ENCODE measurements at places on chromosomes 16 and 17.

GRCh38 chr16:7325834-7326233 is 6.8 kb upstream of the RBFOX1 start:
- DNase-seq = no peak

DNA sequence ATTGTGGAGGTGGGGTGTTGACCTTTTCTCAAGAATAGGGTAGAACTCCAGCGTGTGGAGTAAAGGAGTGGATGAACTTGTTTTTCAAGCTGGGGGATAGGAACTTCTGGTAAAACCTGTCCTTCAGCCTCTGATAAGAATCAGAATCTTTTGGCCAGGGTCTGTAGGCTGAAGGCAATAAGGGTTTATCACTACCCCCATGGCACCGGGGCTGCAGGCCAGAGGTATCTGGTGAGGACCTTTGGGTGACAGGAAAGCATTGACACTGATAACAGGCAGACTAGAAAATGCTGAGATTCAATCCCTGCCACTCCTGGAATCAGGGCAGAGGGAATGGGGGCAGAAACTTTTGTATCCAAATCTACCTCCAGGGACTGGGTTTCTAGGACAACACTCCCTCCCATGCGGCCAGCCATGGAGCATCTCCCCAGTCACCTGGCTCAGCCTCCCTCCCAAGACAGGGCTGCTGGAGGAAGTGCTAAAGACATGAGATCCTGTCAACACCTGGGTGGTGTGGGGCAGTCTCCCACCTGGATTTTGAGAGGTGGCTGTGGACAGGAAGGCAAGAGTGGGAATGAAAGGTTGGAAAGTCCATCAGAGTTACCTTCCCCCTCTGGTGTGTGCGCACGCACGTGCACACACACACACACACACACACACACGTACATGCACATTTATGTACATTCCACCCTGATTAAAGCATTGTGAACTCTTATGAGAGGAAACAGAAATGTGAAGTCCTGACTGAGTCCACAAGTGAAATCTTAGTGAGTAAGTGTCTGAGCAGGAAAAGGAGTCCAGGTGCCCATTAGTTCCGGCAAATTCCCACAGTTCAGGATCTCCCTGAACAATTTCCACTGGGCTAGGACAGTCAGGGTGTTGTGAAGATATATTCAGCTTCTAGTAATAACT is 53.1 kb upstream of the MARCHF10 start:
- no peak for DNase-seq

- DNase-seq = no peak
Observed at GRCh38 chr17:12985431-12986293, 32.2 kb downstream of the ELAC2 start.

- DNase-seq = no peak
Observed at GRCh38 chr17:57856792-57857620, 7.2 kb upstream of the MRPS23 start.

GRCh38 chr17:69447726-69448125 is 33.2 kb downstream of the MAP2K6 start:
- DNase-seq = no peak

DNA sequence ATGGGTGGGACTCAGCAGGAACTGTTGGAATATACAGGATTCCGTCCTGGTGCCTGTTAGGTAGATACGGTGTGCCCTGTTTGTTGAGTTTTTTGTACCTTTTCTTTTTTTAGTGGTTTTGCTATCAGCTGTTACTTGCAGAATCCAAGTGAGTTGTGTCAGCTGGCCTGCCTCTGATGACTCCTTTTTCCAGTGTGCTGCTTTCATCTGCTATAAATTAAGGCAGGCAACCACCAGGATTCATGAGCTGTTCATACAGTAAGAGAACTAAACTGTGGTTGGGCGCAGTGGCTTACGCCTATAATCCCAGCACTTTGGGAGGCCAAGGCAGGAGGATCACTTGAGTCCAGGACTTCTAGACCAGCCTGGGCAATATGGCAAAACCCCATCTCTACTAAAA is 79.9 kb downstream of the WNT3 start:
- no peak for DNase-seq

DNA sequence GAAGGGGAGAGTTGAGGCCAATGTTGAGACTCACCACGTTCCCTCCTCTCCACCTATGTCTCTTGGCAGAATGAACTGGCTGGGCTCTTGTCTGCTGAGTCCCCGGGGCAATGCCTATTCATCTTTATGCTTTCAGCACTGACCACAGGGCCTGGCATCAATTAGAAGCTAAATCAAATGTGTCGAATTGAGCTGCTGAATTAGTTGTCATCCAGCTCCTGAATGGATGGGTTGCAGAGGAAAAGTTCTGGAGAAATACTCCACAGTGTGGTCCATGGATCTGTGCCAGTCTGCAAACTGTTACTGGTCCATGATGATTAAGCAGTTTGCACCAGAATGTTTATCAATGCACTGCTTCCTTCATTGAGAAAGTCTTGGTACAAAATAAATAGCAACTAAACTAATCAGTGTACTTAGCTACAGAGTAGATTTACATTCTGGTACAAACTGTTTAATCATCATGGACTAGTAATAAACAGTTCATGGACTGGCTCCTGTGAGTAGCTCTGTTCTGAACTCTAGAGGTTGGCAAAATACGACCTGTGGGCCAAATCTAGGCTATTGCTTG is 4.6 kb downstream of the CNGB1 start:
- DNase-seq = no peak

DNA sequence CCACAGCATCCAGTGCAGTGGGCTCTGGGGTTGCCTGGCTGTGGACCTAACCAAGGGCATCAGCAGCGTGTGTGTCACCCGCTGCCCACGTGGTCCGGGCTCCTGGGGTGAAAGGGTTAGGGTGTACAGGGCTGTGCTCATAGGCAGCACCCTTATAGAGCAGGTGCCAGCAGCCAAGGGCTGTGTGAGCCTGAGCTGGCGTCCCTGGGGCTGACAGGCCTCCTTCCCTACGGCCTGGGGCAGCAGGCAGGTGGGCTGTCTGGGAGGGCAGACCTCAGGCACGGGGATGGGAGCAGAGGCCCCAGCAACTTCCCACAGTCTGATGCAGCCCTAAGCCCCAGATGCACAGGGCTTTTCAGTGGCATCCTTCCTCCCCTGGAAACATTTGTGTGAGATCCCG is 13.9 kb downstream of the CD300A start:
- DNase-seq = no peak

All from ELR (cell line).